HCT116 (cell line): ENCODE measurements at places on chromosomes 3 and 15.

GRCh38 chr3:185741586-185741985, 83.3 kb downstream of the IGF2BP2 start:
- DNase-seq = no peak

GRCh38 chr15:77346245-77347036, 73.5 kb downstream of the PEAK1 start:
- no peak for DNase-seq

DNA sequence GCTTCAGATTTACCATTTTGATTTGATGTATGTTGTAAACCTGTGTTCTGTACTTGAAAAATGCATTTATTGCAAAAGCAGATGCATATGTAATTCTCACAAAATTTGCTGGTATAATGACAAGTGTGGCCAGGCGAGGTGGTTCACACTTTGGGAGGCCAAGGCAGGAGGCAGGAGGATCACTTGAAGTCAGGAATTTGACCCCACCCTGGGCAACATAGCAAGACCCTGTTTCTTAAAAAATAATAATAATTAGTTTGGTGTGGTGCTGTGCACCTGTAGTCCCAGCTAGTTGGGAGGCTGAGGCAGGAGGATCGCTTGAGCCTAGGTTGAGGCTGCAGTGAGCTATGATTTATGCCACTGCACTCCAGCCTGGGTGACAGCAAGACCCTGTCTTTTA, 4.7 kb upstream of the HYKK start:
- no peak for DNase-seq

DNA sequence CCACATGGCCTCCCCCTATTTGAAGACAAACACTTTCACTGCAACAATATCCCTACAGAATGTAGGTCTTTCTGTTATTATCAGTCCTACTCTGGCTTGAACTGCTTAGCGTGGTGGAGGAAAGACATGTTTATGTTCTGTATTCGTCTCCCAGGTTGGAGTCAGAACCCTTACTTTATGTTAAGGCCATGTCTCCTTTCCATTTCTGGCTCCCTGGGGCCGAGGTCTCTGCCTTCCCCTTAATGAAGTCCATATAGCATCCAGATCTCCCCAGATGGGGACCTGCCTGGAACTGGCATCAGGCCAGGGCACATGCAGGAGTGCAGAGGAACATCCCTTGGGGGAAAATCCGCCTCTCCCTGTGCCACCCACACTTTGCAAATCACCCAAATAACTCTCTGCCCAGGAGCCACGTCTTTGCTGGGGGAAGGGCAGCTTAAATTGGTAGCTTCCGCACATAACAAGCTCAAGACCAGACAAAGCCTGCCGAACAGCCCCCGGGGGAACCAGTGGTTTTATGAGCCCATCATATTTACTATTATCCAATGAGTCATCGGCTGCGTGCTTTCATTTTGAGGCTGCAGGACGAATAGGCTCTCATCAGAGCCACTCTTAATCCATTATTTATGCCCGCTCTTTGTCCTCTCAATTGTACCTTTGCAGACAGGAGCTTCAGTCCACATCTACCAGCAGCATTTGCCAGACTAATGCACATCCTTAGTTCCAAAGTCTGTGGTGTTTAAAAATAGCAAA, 237.0 kb downstream of the UACA start:
- peak; percentile 45 for DNase-seq

- DNase-seq = no peak
Measured at GRCh38 chr3:140270329-140270728, 335.3 kb downstream of the CLSTN2 start.
